Thoracic aorta (tissue), 2 donors: ENCODE measurements at places on chromosomes 3 and 15. TPM values are rescaled to one million over a fixed set of nuclear protein-coding genes. Genes with fewer than 3 reads are reported as not detected.

DNA sequence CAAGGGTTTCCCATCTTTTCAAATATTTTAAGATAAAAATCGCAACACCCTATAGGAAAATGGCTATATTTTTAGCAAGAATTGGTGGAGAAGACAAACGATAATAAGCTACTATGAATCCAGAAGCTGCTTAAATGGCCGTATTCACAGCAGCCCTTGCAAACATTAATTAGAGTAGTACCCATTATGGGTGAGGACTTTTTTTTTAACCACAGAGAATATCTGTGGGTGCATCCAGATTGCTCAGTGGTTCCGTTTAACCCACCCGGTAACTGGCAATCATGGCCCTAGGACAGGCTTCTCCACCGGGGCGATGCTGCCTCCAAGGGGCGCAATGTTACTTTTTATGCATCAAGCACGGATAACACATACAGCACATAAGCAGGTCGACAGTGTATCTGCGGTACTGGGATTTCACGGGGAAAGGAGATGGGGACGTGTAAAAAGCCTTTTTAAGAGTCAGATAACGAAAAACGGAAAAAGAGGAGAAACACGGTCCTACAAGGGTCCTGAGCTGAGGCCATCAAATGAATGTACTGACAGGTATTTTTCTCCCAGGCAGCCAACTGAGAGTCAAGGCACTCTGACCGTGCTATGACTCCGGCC is 968 bp upstream of the TMEM266 start:
- no peaks in the 10 kb centered on the region for H3K27me3 ChIP-seq
- H3K36me3 ChIP-seq = no peaks in the 10 kb centered on the region
- peak overlapping the region; percentile 77 for H3K4me3 ChIP-seq
- no peak overlapping the region for H3K27ac ChIP-seq
- peaks cover 11% of the 10 kb centered on the region for H3K4me1 ChIP-seq
- DNase-seq = no peak

- no peak for DNase-seq
- peaks cover 13% of the 10 kb centered on the region for H3K36me3 ChIP-seq
- no peaks in the 10 kb centered on the region for H3K4me1 ChIP-seq
- no peak overlapping the region for H3K4me3 ChIP-seq
- no peak overlapping the region for H3K27ac ChIP-seq
- no peaks in the 10 kb centered on the region for H3K27me3 ChIP-seq
Observed at GRCh38 chr15:74442063-74442462, 8.3 kb upstream of the SEMA7A start.

GRCh38 chr15:52013151-52013791 is 5.7 kb upstream of the MAPK6 start:
- no peak overlapping the region for H3K4me3 ChIP-seq
- H3K27ac ChIP-seq = no peak overlapping the region
- no peaks in the 10 kb centered on the region for H3K4me1 ChIP-seq
- H3K36me3 ChIP-seq = no peaks in the 10 kb centered on the region
- no peak for DNase-seq

- no peak overlapping the region for H3K4me3 ChIP-seq
- H3K4me1 ChIP-seq = no peaks in the 10 kb centered on the region
- no peaks in the 10 kb centered on the region for H3K27me3 ChIP-seq
- no peaks in the 10 kb centered on the region for H3K36me3 ChIP-seq
- no peak overlapping the region for H3K27ac ChIP-seq
- no peak for DNase-seq
Observed at GRCh38 chr15:69272891-69273290, 25.8 kb upstream of the PAQR5 start.

DNA sequence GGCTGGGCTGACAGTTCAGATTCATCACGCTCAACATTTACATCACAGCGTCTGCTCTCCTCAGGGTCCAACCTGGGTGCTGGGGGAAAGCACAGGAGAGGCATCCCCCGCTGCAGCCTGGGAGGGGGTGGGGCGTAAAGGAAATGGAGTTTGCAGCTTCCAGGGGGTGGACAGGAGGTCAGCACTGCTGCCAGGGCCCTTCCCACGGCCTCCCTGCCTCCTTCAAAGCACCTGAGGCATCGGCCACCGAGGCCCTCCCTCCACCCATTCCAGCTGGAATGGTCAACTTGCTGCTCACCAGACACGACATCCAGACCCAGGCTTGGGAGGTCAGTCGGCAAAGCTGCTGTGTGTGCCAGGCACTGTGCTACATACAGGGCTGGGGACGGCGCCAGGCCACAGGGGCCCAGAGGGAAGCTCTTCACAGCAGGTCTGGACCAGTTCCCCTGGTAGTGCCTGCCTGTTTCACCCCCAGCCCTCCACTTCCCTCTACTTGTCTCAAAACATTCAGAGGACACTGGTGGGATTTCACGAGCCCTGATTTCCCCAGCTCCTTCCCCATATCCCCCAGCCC is 120.7 kb downstream of the ANP32A start:
- H3K27ac ChIP-seq = peak overlapping the region; percentile 62
- peaks cover 11% of the 10 kb centered on the region for H3K4me1 ChIP-seq
- DNase-seq = no peak
- peak overlapping the region; percentile 61 for H3K4me3 ChIP-seq
- H3K27me3 ChIP-seq = no peaks in the 10 kb centered on the region

SOX14 gene
- total RNA-seq = not detected

SH3BP5 gene
- total RNA-seq = 47.2 TPM
